ENCODE measurements at places on chromosomes 7 and 10.

DNA sequence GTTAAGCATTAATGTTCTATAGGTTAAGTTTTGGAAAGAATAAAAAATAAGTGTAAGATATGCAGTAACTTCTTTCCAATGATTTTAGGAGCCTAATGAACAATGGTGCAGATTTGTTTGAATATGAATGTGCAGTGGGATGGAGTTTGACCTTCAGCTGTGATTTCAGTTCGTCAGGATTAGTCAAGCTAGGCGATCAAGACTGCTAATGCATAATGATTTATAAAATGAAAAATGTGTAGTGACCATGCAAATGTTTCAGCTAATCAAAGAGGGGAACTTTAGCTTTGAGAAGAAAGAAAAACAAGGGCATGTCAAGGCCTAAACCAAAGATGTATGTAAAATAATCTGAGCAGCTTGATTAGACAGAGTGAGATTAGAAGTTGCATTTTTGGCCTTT lies 208.5 kb downstream of the FOXP2 start:
- DNase-seq, result no peak

GRCh38 chr7:135991322-135991721 lies 14.2 kb upstream of the MTPN start:
- no peak for DNase-seq

DNA sequence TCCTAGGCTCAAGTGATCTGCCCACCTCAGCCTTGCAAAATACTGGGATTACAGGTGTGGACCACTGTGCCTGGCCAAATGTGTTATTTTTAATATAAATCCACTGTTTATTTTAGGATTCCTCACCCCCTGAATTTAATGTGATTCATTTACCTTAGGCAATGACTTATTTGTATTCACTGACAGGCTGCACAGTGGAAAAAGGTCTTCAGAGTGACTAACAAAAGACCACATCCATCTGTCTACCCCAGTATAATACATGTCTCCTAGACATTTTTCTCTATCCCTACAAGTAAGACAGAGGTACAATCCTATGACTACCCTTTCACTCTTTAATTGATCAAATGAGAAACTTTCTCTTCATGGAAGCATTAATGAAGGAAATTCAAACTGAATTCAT lies 230.2 kb downstream of the AHR start:
- no peak for DNase-seq

DNA sequence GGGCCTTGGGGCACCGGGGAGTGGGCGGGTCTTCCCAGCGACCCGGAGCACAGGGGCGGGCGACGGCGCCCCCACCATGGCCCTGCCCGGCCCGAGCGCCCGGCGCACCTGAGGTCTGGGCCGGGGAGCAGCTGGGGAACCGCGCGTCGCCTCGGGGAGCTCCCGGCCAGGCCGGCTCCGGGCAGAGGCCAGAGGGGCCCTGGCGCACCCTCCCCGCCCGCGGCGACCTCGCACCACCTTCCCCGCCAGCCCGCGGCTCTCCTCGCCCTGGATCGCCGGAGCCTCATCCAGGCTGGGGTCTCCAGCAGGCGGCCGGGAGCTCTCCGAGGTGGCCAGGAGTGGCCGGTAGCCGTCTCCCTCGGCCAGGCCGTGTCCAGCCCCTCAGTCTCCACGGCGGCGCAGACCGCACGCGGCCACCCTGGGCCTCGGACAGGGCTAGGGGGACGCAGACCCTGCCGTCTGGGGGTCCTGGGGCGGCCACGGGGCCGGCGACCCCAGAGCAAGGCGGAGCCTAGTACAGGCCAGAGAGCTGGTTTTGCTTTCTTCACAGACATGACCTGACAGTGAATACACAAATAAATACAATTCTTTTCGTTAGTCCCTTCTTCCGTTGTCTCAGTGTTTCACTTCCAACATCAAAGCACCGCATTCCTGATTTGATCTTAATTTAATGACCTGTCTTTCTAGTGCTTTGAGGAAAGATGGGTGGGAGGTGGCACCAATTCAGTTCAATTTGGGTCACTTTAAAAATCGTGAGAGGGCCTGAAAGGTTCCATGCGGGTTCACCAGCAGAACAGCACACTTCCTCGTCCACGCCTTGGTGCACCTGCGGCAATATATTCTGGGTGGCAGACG lies 356.9 kb downstream of the DNAJB6 start:
- no peak for DNase-seq

GRCh38 chr7:21198921-21199320 lies 229.0 kb upstream of the SP4 start:
- DNase-seq, result no peak

DNA sequence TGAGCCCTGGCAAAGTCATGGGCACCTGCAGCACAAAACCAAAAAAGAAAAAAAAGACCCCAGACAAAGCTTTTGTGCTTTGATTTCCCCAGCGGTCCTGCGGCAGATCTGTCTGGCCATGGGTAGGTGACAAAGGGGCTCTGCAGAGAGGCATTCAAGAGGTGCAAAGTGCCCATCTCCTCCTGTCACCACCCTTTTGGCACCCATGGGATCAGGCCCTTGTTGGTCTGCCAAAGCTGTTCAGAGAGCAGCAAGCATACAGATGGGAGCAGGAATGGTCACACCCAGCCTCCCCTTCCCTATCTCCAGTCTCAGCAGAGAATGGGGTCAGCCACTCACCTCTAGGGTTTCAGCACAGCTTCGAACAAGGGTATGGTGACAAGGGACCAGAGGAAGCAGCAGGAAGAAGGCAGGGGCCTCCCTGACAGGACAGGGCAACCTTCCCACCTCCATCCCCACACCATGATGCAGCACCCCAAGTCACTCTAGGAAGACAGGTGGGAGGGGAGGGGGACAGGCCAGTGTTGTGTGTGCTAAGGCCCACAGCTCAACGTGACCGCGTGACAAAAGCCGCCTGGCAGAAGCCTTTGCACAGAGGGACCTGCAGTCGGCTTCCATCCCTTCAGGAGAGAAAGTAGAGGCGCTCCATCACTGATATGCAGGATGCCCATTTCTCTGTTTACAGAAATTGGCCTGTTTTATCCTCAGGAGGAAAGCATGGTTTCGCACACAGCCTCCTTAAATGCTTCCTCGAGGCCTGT lies 6.3 kb downstream of the CAMK2G start:
- DNase-seq, result no peak

GRCh38 chr7:64307254-64308015 lies 6.3 kb upstream of the ZNF736 start:
- DNase-seq, result peak; percentile 84

- no peak for DNase-seq
These were observed 976 bp downstream of the ABCF2 start for GRCh38 chr7:151225948-151226510.

DNA sequence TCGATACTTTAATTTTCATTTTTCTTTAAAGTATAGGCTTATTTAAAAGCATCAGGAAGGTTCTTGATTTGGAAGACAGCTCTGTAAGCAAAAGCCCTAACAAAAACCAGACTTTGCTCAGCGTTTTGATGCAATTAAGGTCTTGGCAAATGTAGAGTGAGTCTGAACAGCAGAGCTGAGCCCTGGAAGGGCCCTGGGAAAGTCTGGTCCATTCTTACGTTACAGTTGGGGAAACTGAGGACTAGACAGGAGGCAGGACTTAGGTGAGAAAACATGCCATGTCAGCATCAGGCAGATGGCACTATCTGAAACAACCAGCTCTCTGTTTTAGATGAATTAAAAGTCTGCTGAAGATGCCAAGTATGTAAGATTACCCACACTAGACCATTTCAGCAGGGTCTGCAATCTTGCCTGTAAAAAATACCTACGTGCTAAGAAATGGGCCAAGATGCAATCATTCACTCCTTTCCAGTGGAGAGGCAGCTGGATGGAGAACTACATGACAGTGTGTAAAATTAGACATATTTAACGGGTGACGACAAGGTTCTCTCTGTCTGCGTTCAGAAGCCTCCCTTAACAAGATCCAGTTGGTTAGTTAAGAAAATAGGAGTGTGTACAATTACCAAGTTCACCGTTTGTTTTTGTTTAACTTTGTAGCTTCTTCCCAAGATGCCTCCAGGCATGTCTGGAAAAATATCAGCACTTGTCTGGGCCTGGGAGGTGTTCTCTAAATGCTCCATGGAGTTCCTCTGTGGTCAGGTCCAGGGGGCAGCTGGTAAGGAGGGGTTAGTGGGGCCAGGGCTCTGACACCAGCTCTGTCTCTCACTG lies 502.3 kb upstream of the ZMIZ1 start:
- DNase-seq, result no peak

DNA sequence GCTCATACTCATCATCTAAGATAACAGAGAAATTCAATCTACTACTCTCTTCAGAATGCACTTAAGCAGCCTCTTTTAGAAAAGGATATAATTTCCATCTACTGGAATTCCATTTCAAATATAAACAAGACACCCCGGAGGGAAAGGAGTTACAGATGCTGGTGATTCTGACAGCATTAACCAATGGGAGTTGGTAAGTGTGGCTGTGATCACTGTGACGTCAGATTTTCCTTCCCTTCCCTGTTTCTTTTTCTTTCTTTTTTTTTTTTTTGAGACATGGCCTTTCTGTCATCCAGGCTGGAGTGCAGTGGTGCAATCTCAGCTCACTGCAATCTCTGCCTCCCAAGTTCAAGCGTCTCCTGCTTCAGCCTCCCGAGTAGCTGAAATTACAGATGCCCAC lies 106.6 kb downstream of the ACTR3B start:
- no peak for DNase-seq

DNA sequence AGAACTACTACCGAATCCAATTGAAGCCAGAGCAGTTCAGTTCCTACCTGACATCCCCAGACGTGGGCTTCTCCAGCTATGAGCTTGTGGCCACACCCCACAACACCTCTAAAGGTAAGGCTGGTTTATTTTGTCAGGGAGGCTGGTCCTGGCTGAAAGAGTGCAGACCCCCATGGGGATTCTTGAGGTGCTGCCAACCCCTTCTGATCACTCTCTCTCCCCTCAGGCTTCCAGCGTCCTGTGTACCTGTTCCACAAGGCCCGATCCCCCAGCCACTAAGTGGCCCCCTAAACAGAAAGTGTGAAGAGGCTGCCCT lies 3.1 kb downstream of the PPP1R35 start:
- no peak for DNase-seq

GRCh38 chr10:29209830-29210229 lies 79.0 kb upstream of the LYZL1 start:
- DNase-seq, result no peak

GRCh38 chr7:17526621-17527020 lies 228.2 kb downstream of the AHR start:
- no peak for DNase-seq

- no peak for DNase-seq
These were observed 181.4 kb downstream of the AKR1D1 start for GRCh38 chr7:138257459-138258196.

DNA sequence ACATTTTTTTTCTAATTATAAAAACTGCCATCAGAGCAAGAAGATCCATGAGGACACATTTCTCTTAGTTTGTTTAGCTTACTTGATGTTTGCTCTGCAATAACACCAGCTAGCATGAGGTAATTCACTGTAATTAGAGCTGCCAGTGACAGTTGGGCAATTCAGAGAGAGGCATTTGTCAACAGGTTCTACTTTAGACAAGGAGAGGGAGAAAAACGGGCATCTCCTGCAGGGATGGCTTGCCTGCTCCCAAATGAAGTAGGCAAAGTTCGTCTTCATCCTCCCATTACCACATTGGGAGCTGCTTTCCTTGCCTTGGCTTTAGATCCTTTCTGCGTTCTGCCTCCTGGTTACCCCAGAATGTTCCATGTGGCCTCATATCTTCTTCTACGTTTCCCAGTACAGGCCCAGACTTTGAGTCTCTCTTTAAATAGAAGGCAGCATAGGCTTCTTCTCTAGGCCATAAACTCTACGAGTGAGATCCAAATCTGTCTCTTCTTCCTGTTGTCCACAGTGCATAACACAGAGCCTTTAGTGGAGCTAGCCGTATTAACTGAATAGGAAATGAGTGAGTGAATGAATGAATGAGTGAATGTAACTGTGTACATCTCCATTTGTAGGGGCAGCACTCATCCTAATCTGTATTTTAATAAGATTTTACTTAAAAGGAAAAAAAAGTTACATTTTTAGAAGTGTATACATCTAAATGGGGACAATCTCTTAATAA lies 21.2 kb downstream of the ASB15 start:
- no peak for DNase-seq

DNA sequence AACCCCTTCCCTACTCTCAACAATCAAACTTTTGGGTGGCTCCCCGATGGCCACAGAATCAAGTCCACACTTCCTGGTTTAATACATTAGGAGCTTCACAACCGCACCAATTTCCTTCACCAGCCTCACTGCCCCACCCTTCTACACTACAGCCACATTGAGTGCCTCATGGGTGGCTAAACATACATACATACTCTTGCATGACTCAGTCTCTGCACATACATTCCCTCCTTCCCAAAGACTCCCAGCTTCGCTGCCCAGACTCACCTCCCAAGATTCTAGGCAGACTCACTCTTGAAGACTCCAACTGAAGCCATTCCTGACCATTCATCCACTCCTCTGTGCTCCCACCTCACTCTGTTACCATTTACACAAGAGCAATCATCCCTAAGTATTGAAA lies 15.9 kb downstream of the VPS41 start:
- DNase-seq, result no peak

DNA sequence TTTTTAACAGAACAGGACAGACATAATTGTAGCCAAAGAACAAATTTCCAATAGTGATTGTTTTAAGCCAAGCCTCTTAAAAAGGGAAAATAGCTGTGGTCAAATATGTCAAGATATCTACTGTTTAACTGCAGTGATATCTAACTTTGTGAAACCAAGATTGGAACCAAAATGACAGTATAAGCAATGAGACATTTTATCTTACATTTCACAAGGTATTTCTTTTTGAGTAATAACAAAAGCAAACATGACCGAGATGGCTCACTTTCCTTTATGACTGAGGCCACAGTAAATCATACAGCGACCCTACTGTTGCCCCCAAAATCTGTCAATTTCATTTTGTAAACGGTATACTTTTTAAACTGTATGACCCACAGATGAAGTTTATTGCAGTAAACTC lies 215.8 kb downstream of the MLLT10 start:
- no peak for DNase-seq

- DNase-seq, result no peak
These were observed 63.5 kb downstream of the LHPP start for GRCh38 chr10:124524991-124525653.

- DNase-seq, result no peak
These were observed 31.7 kb upstream of the PPIF start for GRCh38 chr10:79315602-79315920.

- no peak for DNase-seq
These were observed 739.7 kb downstream of the PARD3 start for GRCh38 chr10:34075254-34075926.

DNA sequence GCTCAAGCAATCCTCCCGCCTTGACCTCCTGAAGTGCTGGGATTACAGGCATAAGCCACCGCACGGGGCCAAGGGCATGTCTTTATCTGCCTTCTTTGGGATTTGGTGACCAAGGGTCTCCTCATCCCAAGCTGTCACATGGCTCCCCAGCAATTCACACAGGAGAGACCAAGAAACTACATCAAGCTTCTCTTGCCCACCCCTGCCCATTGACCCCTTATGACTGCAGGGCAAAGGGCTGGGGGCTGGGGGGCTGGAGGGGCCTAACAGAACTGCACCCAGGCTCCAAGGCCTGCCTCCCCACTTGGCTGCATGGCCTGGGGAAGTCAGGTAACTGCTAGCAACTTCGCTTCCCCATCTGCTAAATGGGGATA lies 137.1 kb downstream of the SH3PXD2A start:
- DNase-seq, result no peak

GRCh38 chr10:118958984-118959925 lies 70.3 kb upstream of the NANOS1 start:
- no peak for DNase-seq

GRCh38 chr7:133428326-133428725 lies 175.4 kb downstream of the EXOC4 start:
- no peak for DNase-seq
